ENCODE measurements at places on chromosomes 5 and 9. TPM values are rescaled to one million over a fixed set of nuclear protein-coding genes. Genes with fewer than 3 reads are reported as not detected.

The SLC28A3 gene
- total RNA-seq: not detected

The UNC5A gene
- total RNA-seq: not detected

The C5orf52 gene
- total RNA-seq: not detected

The GRAMD2B gene
- 8.9 TPM for total RNA-seq

The FGFR4 gene
- 51.1 TPM for total RNA-seq

The ERAP2 gene
- total RNA-seq: 20.9 TPM

The SLCO4C1 gene
- total RNA-seq: 1.0 TPM

The FUBP3 gene
- 18.8 TPM for total RNA-seq

The SDHA gene
- 98.6 TPM for total RNA-seq

The UAP1L1 gene
- total RNA-seq: 1.0 TPM

The KLF4 gene
- total RNA-seq: 12.0 TPM

The CMYA5 gene
- 93.9 TPM for total RNA-seq

The GPR150 gene
- under 0.01 TPM for total RNA-seq

The KIF20A gene
- 8.9 TPM for total RNA-seq

The SV2C gene
- total RNA-seq: under 0.01 TPM

The ICE1 gene
- 23.0 TPM for total RNA-seq

The PCDHGC4 gene
- total RNA-seq: 3.7 TPM

The LCN15 gene
- total RNA-seq: not detected

The PFN3 gene
- not detected for total RNA-seq

The CARD9 gene
- 1.0 TPM for total RNA-seq

The EGFLAM gene
- total RNA-seq: 41.8 TPM

The C5orf34 gene
- 3.7 TPM for total RNA-seq

The ABCA1 gene
- 33.9 TPM for total RNA-seq

The C5orf58 gene
- not detected for total RNA-seq

The OLFML2A gene
- total RNA-seq: 65.8 TPM

The PCDHGB5 gene
- total RNA-seq: 3.7 TPM

The WDR38 gene
- total RNA-seq: not detected

The MRPL41 gene
- 32.9 TPM for total RNA-seq

The MAMDC2 gene
- total RNA-seq: 11.0 TPM

The SLC45A2 gene
- 0.52 TPM for total RNA-seq

The GFPT2 gene
- 9.9 TPM for total RNA-seq

The NEURL1B gene
- 23.0 TPM for total RNA-seq

The BNC2 gene
- total RNA-seq: 10.4 TPM

The RLN1 gene
- total RNA-seq: 1.0 TPM

The ZBED3 gene
- 0.52 TPM for total RNA-seq

The IL13 gene
- total RNA-seq: not detected

The HDHD3 gene
- total RNA-seq: 3.7 TPM

The HAPLN1 gene
- 1.6 TPM for total RNA-seq

The SHISAL2B gene
- total RNA-seq: not detected

The LHX6 gene
- 2.1 TPM for total RNA-seq

The CDKN2B-AS1 gene
- total RNA-seq: 0.52 TPM

The HMCN2 gene
- total RNA-seq: 12.5 TPM

The ANXA2R gene
- 1.6 TPM for total RNA-seq

The GDA gene
- total RNA-seq: 0.52 TPM

The PCDHGB1 gene
- 1.6 TPM for total RNA-seq

The SPINK6 gene
- not detected for total RNA-seq

The STK32A gene
- 1.0 TPM for total RNA-seq

The CCDC152 gene
- 1.6 TPM for total RNA-seq

The TMEM252 gene
- not detected for total RNA-seq

The GLIPR2 gene
- total RNA-seq: 69.4 TPM

Data from skeletal muscle tissue (tissue), 5 donors.